Activated CD4-positive, alpha-beta T cell treated with anti-CD3 and anti-CD28 coated beads, Interleukin-2, Interleukin-6, amounts not matched to agents 100 ng/mL and 50 ng/mL, durations not matched to agents 16 hours and 8 hours (primary cell): ENCODE measurements at places on chromosomes 4 and X.

DNA sequence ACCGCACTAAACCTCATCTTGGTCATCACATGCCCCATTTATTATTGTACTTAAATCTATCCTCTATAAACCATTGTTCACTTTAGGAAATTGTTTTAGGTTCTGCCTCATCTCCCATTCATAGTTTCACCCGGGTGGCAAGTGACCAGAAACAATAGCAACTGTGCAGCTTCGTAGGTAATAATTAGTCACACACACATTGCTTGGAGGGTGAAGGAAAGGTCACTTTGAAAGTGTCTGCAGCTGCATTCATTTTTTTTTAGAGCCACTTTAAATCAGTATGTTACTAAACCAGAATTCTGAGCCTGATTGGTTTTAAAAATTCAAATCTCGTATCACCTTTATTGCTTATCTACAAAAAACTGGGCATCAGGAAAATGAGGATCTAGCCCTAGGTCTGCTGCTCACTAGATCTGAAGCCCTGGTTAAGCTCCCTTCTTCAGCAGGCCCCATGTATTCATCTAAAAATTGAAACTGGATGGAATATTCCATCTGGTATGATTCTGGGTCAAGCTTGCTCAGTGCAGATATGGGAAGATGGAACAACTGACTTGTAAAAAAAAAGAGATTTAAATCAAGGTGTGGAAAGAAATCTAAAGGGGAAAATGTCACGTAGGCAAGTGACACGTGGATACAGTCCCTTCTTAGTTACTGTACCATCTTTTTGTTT is 62.4 kb downstream of the LIMCH1 start:
- no peak for DNase-seq

DNA sequence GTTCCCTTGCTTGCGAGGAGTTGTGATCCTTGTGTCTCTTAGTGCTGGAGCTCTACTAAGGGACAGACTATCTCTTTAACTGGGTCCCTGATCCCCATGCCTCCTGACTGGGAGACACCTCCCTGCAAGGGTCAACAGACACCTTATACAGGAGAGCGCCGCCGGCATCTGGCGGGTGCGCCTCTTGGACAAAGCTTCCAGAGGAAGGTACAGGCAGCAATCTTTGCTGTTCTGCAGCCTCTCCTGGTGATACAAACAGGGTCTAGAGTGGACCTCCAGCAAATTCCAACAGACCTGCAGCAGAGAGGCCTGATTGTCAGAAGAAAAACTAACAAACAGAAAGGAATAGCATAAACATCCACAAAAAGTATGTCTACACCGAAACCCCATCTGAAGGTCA is 115.6 kb upstream of the ITM2A start:
- no peak for DNase-seq

DNA sequence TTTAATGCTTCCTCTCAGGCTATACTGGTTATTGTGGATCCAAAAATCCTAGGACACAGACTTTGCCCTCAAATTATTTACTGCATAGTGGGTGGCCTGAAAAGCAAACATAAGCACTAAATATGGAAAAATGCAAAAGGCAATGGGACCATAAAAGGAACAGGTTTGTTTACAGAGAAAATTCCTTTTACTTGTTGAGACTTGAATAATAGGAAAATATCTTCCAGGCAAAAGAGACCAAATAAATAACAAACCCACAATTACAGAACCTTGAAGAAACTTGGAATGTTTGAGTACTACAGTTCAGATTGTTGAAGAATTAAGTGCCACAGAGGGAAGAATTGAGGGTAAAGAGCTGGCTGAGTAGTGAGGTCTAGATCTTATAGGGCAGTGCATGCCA is 711.0 kb downstream of the C4orf33 start:
- DNase-seq: no peak

DNA sequence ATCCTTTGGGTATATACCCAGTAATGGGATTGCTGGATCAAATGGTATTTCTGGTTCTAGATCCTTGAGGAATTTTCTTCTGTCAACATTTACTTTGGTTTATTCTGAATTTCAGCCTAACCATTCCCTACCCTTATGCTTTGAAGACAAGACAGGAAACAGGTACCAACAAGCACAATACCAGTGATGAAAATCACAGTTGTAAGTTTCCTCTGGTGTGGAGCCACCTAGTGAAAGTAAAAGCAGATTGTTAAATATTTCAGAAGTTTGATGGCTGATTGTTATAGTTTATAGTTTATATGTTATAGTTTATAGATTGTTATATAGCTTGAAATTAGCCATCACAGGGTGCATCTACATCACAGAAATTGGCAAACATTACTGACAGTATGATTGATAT is 104.5 kb upstream of the AGA start:
- DNase-seq: no peak

DNA sequence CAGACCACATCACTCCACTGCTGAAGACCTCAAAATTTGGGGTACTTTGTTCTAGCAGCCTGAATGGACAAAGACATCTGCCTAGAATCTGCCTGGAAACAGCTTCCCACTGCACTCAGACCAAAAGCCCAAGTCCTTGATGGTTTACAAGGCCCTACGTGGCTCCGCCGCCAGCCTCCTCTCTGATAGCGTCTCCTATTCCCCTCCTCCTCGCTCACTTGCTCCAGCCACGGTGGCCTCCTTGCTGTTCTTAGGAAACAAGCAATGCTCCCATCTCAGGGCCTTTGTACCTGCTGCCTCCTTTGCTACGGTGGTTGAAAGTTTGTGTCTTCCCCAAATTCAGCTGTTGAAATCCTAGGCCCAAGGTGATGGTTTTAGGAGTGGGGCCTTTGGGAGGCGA is 34.7 kb upstream of the SORCS2 start:
- DNase-seq: no peak
